ENCODE measurements at places on chromosomes 16 and 17.

GRCh38 chr16:11087691-11088073 lies 143.3 kb downstream of the CLEC16A start:
- no peak for DNase-seq

- no peak for DNase-seq
Measured at GRCh38 chr17:82918508-82918907, 78.7 kb upstream of the ZNF750 start.

DNA sequence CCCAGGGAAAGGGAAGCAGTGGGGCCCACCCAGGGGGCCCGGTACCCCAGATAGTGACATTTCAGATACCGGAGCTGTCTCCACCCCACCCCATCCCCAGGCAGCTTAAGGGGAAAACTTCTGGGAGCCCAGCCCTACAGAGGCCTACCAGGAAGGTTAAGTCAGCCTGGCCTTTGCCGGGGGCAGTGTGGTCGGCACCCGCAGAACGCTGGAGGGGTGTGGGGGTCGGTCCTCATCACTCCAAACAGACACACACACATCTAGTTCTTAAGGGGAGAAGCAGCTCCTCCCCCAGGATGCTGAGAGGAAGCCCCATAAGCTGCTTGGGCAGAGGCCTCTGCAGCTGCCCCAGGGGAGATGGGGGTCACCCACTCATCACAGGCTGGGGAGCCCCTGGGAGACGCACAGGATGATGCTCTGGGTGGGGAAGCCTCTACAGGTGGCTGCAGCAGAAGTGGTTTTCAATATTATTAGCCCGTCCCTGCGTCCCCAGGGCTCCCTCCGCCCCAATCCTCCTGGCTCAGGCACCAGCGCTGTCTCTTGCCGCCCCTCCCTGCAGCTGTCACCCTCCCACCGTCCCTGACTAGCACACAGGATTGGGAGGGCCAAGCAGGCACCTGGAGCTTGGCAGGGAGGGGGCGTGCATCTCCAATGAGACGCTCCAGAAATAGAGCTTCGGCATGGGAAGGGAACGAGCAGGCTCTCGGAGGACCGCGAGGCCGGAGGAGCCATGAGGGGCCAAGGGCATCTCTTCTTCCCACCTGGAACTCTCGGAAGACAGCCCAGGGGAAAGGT lies 1.4 kb upstream of the ABR start:
- DNase-seq = no peak

DNA sequence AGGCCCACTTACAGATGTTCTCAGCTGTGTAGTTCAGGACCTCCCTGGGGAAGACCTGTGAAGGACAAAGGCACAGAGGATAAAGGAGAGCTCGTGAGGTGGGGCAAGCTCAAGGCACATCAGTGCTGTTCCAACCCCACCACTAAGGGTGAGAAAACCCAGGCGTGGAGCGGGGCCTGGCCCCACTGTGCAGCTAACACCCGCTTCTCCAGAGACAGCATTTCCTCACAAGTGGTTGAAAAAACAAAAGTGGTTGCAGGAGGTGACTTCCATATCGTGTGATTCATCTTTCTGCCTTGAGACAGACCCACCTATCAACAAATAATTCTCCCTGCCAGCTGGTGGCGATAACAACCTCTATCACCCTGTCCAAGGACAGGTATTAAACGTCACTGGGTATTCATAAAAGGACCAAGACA lies 30.0 kb downstream of the SNN start:
- no peak for DNase-seq

DNA sequence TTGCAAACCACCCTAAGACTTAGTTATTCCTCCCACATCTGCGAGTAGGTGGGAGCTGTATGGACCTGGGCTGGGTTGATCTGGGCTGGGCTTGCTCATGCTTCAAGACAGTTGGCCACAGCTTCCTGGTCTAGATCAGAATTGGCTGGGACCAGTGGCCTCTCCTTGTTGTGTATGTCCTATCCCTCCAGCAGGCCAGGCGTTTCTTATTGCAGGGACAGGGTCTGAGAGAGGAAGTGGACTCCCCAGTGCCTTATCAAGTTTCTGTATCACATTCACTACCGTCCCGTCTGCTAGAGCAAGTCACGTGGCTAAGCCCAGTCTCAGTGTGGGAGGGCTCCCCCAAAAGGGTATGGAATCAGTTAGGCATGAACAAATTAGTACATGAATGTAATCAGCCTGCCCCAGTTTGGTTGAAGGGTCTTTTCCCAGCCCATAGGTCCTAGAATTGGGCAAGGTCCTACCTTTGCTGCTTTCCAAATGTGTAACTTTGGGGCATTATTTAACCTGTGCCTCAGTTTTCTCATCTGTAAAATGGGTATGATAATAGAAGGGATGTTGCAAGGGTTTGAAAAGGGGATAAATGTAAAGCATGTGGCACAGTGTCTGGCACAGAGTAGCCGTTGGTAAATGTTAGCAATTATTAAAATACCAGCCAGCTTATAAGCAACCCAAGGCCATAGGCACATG lies 36.0 kb downstream of the NKD1 start:
- DNase-seq = peak; percentile 4

- peak; percentile 93 for DNase-seq
Measured at GRCh38 chr16:4271176-4272113, 1.4 kb downstream of the TFAP4 start.

GRCh38 chr16:766008-766819 lies 5.7 kb downstream of the MSLN start:
- DNase-seq = no peak

DNA sequence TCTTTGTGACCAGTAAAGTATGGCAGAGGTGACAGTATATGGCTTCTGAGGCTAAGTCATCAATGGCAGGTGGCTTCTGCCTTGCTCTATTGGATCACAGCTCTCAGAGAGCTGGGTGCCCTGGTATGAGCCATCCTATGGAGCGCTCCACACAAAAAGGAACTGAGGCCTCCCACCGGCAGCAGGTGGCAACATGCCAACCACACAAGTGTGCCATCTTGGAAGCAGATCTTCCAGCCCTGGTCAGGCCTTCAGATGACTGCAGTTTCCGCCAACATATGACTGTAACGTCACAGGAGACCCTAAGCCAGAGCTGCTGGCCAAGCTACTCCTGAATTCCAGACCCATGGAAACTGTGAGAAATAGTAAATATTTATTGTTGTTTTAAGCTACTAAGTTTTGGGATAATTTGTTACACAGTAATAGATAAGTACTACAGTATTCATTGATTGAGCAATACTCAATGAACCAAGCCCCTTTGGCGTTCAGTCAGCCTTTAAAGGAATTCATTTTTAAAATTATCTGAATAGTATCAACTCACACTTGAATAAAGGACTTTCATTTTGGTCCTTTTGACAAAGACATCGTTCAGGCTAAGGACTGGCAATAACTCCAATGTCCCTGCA lies 69.4 kb upstream of the LHX1 start:
- no peak for DNase-seq

- DNase-seq = no peak
Measured at GRCh38 chr16:85984947-85985451, 86.0 kb downstream of the IRF8 start.

DNA sequence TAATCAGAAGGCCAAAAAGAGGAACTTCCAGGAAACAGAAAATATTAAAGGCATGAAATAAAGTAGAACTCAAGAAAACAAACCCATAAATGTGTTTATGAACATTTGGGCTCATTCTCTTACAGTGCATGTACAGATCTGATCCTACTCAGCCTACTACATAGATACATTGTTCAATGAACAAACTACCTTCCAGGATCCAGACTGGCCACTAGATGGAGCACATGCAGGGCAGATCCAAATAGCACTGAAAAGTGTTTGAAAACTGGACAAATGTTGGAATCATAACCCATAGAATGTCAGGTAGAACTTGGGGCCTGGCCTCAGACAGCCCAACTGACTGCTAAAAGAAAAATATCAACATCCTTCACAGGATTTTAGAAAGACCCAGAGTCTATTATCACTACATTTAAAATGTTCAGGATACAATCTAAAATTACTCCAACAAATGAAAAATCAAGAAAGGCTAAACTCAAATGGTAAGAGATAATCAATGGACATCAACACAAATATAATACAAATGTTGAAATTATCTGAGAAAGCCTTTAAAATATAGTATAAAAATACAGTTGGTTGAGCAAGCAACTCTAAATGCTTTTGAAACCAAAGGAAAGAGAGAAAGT lies 122.4 kb upstream of the NUDT7 start:
- DNase-seq = peak; percentile 44

GRCh38 chr17:62703261-62703775 lies 75.8 kb downstream of the MRC2 start:
- no peak for DNase-seq

DNA sequence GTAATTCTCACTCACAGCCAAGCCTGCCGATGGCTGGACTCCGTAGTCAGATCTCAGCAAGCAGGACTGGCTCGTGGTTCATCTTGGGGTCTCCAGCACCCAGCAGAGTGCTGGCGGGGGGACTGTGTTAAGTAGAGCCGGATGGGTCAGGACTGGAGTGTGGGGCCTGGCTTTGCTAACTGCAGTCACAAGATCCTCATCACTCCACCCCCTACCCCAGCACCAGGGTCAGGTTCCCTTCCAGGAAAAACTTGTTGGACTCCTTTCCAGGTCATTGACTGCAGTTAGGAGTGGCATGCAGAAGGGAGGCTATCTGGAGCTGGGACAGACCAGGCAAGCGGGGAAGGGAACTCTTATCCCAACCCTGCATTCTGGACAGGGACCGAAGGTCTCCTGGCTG lies 6.0 kb downstream of the CIITA start:
- no peak for DNase-seq

- DNase-seq = no peak
Measured at GRCh38 chr17:57869617-57870282, 19.9 kb upstream of the MRPS23 start.

- DNase-seq = no peak
Measured at GRCh38 chr17:75366432-75366831, 39.0 kb downstream of the GRB2 start.

DNA sequence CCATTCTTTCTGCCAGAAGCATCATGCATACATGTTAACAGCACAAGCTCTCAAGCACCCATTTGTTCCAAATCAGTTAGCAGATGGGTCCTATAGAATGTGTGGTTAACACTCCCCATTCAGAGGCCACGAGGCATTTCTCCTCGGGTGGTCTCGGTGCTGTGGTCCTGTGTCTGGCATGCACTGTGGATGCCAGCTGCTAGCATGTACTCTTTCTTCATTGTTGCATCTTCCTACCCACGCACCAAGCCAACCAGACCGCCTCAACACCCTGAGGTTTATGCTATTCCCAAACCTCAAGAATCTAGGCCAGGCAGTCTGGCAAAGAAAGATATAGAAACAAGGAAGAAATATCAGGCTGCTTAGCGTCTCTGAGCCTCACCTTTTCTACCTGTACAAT lies 27.8 kb upstream of the MRTFB start:
- no peak for DNase-seq

- DNase-seq = no peak
Measured at GRCh38 chr16:76976101-76976500, 214.9 kb upstream of the MON1B start.

DNA sequence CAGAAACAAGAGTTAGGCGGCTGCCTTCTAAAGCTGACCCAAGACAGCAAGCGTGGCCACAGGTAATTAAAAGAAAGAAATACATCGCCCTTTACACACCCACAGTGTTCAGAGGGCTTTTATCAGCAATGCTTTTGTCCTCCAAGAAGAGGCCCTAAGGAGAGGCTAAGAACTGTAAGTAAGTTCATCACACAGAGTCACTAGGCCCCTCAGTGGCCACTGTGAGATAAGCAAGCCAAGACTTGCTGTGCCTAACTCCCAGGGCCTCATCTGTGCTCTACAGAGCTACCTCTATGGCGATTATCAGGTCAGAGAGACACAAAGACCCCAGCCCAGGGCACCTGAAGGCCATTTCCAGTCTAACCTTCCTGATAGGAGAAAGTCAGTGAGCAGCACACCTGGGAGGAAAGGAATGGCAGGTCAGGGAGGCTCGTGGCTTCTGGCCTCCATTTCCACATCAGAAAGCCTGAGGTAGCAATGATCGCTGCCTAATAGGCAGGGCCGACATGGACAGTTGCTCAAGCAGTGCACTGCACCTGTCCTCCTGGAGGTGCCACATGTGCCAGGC lies 545.2 kb upstream of the CDH11 start:
- no peak for DNase-seq

DNA sequence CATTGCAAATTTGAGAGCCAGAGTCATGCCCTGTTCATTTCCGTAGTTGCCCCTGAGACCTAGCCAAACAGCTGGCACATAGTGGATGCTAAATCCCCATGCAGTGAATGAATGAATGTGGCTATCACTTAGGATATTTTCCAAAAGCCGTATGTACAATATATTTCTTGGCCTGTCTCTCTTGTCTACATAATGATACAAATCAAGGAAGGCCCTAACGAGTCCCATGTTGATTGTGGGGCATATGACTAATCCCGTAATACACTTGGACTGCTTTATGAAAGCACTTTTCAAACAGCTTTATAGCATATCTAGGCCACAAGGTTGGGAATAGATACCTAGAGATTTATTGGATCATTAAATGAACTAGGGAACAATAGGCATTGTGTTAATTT lies 478.0 kb downstream of the SLC39A11 start:
- no peak for DNase-seq

DNA sequence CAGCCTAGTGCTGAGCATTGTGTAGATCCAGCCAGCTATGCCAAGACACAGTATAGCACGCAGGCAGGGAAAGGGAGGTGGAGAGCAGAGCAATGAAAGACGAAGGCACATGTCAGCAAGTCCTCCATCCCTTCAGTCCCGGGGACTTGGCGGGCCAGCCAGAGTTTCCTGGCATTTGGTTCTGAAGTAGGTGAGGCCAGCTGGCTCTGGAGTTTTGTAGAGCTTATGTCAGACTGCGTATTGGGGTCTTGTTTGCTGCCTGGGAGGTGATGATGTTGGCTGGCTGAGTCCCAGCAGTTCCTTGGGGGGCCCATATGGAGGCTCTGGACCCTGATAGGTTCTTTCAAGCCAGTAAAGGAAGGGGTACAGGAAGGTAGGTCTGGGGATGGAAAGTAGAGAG lies 55.7 kb upstream of the AKTIP start:
- no peak for DNase-seq

GRCh38 chr16:85986931-85987749 lies 88.2 kb downstream of the IRF8 start:
- peak; percentile 48 for DNase-seq

- DNase-seq = peak; percentile 52
Measured at GRCh38 chr16:70725912-70726828, 40.3 kb upstream of the MTSS2 start.

GRCh38 chr17:81276781-81277180 lies 18.3 kb downstream of the SLC38A10 start:
- no peak for DNase-seq

DNA sequence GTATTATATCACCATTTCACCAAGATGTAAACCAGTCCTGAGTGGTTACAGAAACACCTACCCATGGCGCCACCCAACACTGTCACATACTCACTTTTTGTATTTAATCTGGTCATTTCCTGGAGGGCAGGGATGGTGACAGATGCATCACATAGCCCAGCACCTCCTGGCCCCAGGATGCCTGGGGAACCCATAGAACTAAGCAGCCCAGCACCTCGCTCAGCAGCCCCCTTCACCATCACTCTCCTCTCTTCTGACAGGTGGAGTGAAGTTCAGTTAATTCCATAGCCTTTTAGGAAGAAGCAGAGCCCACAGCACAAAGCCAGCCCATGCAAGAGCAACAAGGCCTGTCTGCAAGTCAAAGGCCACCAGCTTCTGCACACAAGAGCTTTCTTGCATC lies 27.5 kb downstream of the MYLK3 start:
- no peak for DNase-seq

Data from erythroblast (primary cell).